ENCODE measurements at places on chromosomes 2 and 18. TPM values are rescaled to one million over a fixed set of nuclear protein-coding genes. Genes with fewer than 3 reads are reported as not detected.

The GRB14 gene
- total RNA-seq: not detected

The DLGAP1 gene
- total RNA-seq: 3.1 TPM

The POTEF gene
- total RNA-seq: not detected

The DPYSL5 gene
- not detected for total RNA-seq

The KIF1A gene
- total RNA-seq: not detected

The CCDC68 gene
- total RNA-seq: 18.3 TPM

The MARCHF4 gene
- 8.7 TPM for total RNA-seq

The LIMS1 gene
- total RNA-seq: 148 TPM

The SERTAD2 gene
- 6.1 TPM for total RNA-seq

The SP5 gene
- not detected for total RNA-seq

The C2orf15 gene
- not detected for total RNA-seq

The HAT1 gene
- 60.4 TPM for total RNA-seq

The CAPG gene
- 40.5 TPM for total RNA-seq

The REG1B gene
- not detected for total RNA-seq
